GM04504 (cell line): ENCODE measurements at places on chromosomes 1 and 21.

DNA sequence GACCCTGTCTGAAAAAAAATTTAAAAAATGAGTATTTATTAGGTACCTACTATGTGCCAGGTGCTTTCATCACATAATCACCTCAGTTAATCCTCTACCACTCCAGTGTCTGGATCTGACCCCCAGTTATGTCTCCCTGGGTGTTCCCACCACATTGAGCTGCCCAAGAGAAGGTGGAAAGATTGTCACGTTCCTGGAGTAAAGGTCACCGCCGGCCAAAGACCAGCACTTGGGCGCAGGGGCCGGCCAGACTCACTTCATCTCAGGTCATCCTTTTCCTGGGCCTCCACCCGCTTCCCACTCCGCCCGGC, 714 bp downstream of the PYCR2 start:
- DNase-seq, result no peak

DNA sequence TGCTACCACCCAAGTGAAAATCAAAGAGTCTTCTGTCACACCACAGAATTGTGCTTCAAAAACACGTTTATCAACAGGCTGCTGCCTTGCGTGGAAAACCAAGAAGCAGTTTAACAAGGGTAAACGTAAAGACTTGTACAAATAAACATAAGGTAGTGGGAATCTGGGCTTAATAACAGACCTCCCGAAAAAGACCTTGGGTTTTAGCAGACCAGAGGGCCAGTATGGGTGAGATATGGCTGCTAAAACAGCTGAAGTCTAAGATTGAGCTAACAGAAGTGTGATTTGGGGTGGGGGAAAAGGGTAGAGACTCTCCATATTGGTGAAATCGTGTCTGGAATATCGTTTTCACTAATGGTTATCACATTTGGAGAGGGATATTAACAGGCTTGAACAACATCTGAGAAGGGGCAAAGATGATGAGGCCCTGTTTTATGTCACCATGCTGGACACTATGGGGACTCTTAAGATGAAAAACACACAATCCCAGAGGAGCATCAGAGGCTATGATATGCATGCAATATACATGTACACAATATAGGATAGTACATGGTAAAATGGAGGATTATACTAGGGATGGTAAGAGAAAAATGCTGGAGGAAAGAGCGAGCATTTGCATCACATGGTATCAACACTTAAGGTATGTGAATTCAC, 1.4 kb downstream of the MOV10 start:
- DNase-seq, result no peak

GRCh38 chr1:176330782-176331181, 123.7 kb upstream of the COP1 start:
- no peak for DNase-seq

DNA sequence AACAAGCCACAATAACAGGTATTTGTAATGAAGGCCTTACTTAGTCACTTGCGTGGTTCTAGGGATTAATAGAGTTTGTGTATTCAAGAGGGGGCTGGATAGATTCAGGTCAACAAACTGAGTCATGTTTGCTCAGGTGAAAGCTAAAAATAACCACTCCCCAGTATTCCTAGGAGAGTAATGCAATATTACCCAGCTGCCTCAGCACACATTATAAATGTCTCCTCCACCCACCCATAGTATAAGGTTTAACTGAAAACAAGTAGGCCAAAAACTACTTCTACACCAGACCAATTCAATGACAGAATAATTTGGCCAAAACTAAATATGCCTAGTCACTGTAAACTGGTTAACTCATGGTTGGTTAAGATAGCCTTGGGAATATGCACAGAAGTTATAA, 34.4 kb downstream of the WLS start:
- DNase-seq, result no peak
